Jurkat, Clone E6-1 (cell line): ENCODE measurements at places on chromosomes 13 and 19.
A peak's percentile ranks its signal among the peaks of the same experiment; 100 is the strongest.

DNA sequence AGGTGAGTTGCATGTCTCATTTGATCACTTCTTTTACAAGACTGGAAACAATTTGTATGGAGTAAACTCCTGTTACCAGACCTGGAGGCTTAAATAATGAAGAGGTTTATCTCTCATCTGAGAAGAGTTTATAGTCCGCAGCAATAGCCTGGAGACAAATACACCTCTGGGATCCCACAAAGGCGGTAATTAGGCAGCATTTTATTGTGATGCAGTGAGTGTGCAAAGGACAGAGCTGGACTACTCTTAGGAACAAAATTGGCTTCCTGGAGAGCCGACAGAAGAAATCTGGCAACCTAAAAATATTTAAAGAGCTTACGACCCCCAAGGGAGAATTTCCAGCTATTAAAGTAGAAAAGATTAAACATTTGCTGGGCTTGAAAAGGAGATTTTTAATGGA is 11.8 kb upstream of the KATNAL1 start:
- no peak for DNase-seq

GRCh38 chr19:28424077-28424476 is 788.9 kb downstream of the UQCRFS1 start:
- no peak for DNase-seq

GRCh38 chr13:46751811-46752635 is 44.9 kb downstream of the ESD start:
- peak; percentile 96 for DNase-seq

DNA sequence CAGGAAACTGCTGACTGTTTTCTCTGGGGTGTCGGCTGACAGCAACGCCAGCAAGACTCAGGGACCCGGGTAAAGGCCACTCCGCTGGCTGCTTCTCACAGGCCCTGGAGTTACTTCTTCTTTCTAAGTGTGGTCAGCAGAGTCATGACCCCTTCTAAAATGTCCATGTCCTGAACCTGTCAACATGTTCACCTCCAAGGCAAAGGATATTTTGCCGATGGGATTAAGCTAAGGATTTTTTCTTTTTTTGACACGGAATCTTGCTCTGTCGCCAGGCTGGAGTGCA is 7.9 kb downstream of the PEX11G start:
- DNase-seq = no peak

DNA sequence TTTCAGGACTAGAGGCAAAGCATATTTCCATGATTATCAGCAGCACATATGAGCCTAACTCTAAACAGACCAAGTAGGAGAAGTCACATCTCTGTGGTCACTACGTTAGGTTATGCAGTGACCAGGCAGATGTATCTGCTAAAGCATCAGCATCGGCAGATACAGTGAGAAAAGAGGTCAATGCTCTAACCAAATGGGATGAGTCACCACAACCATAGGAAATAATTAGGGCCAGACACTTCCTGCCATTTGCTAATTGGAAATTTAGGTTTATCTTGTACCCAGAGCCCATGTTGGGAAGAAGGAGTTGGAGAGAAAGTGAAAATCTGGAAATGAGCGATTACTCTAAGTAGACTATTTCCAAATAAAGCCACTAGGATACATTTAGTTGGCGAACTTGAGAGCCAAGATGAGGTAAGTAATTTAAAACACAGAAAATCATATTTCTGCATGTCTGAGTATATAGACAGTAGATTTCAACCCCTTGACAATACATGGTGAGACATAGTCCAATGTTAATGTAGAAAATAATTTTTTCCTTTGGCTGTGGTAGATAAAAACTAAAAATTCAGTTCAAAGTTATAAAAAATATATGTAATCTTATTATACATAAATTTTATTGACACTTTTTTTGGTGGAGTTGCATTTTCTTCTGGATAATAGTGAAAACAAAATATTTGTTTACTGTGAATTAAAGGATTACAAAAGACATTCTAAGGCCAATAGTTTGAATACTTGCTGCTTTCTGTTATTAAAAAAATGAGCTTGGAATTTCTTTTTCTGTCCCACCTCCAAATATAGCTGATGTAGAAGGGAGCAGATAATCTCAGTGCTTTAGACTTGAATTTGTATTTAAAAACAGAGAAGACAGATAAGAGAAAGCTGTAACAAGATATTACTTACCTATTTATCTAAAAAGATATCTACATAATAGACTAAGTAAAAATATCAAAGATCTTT is 104.4 kb upstream of the CSNK1A1L start:
- DNase-seq = no peak

GRCh38 chr13:52010890-52011631 is at the start of gene ATP7B:
Gene ATP7B (minus strand): TSS chr13:52011450. CDS start chr13:52011337, 113 bp downstream.
- no peak for DNase-seq

DNA sequence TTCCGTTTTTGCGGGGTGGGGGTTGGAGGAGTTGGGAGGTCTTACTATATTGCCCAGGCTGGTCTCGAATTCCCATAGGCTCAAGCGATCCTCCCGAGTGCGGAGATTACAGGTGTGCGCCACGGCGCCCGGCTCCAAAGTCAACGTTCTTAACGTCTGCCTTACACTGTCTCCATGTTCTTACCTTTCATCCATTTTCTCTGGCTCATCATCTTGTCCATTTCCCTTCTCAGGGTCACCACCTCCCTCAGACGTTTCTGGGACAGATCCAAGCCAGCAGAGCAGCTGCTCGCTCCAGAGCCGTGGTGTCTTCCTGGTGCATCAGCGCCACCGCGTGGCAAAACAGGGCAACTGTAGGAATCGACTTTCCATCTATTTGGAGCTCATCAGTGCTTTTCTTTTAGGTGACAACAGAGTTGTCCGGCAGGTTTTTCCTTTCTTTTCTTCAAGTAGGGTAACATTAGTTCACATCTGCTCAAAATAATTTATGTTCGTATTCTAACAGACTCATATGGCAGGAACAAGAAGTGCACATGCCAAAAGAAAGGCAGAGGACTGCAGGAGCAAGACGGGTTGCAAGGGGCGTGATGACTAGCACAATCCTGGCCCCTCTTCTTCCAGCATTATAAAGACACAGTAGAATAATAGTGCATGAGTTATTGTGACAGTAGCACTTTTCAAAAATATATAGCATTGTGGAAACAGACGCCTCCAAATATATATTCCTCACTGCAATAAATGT is 103.1 kb upstream of the ABCC4 start:
- peak; percentile 52 for DNase-seq

- DNase-seq = no peak
These were observed 45.3 kb downstream of the CERS4 start for GRCh38 chr19:8254286-8255001.

DNA sequence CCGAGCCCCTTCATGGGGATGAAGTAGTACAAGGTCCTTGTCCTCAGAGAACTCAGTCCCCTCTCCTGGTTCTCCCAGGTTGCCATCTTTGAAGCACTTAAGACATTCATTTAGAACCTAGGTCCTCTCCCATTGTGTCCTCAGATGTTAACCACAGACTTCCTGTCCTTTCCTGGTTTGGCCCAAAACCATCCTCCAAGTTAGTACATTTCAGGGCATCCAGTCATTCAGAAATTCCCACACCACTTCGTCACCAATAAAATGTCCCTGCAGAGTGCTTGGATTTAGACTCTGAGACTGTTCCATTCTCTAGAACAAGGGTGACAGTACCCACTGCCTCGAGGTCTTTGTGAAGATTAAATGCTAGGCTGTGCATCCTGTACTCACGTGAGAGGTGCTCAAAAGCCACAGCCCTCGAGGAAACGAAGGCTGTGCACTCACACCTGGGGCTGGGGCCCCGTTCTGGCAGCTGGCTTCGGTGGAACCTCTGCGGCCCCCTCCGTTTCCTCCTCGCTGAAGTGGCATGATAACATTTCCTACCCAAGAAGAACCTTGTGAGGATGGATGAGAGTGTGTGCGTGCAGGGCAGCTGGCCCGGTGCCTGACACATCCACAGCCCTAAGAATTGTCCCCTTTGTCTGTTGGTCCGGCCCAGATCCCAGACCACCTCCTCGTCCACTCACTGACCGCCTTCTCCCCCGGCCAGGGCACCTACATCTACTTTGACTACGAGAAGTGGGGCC is 4.7 kb downstream of the LENG1 start:
- DNase-seq = peak; percentile 88

- no peak for DNase-seq
These were observed 21.4 kb downstream of the MAP4K1 start for GRCh38 chr19:38596057-38596981.

DNA sequence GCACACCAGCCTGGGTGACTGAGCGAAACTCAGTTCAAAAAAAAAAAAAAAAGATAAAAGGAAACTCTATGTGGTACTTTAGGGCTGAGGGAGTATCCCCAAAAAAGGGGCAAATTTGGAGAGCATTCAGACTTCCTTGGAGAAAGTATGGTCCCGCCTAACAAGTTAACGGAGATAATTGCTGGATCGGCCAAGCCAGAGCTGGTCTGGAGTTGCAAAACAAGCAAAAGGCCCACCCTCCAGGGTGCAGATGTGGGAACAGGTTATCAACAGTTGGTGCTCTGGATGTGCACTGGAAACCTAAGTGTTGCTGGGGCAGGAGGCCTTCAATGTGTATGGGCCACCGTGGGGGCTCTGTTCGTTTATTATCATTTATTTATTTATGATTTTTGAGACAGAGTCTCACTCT is 2.8 kb downstream of the IQCN start:
- no peak for DNase-seq

- DNase-seq = no peak
These were observed 1.2 kb downstream of the C5AR1 start for GRCh38 chr19:47310819-47311218.

DNA sequence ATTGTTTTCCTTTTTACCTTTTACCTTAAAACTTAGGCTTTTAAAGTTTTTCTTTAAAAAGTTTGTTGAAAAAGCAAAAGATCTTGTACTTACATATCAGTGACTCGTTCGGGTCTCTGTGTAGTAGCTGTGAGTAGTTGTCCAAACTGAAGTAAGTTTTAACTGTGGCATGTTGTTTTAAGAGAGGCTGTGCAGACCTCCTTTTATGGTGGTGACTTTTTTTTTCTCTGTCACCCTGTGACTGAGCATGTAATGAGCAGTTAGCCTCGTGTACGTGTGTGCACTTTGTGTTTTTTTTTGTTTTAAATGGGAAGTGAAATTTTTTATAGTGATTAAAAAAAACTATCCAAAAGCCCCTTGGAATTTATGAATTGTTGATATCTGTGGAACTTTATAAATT is at the start of gene GPR183:
Gene GPR183, minus strand, starts transcription at position 153 of the 400 bp plus-strand sequence. CDS start 11,254 bp downstream, outside the sequence.
- no peak for DNase-seq

GRCh38 chr19:39106194-39106593 is 19.4 kb upstream of the PAK4 start:
- no peak for DNase-seq

DNA sequence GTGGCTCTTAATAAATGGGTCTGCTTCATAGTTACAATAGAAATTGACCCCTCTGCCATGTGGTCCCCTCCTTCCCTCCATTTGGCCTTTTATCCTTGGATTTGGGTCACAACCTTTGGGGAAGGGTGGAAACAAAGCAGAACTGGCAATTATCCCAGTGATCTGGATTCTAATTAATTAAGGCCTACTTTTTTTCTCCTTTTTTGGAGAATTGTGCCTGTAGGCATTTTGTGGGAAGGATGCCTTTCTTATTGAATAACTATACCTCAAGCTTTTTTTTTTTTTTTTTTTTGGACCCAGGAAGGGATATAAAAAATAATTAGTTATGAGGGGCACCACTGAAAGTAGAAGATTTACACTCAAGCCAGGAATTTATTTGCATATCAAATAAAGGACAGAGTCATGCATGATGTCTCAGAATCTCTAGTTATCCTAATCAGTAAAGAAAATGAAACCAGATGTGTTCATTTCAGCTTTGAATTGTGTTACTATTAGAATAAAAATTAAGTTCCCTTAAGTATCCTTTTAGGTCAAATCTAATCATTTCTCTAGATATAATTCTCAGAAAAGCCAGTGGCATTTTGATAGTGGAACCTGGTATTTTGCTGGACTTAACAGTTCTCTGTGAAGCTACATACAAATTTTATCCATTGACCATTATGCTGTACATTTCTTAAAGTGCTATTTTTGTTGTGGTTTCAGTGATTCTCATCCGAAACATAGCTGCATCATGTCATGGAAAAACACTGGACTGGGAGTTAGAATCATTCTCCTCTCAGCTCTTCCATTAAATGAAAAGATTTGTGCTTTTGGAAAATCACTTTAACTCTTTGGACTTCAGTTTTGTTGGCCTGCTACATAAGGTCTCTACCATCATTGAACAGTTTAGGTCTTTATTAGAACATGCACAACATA is 129.3 kb downstream of the KCNRG start:
- DNase-seq = no peak
